Stimulated activated CD4-positive, alpha-beta T cell treated with anti-CD3 and anti-CD28 coated beads, Interleukin-12 subunit alpha, Interleukin-12 subunit beta, amount 100 ng/mL, for 4 hours (primary cell): ENCODE measurements at places on chromosomes 2 and 18.

DNA sequence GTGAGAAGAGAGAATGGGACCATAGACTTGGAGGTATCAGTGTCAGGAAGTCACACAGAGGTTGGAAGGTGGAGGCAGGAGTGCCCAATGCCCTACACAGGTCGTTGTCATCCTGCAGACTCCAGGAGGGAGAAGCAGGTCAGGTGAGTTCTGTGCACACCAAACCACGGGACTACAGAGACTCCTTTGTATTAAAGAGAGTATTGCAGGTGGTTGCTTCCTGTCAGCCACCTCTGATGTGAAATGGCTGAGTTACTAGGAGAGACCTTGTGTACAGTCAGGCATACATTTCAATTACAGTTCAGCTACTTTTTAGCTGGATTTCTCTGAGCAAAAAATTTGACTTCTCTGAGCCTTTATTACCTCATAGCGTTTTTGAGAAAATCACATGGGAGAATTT is 51.6 kb downstream of the SPP2 start:
- no peak for DNase-seq

DNA sequence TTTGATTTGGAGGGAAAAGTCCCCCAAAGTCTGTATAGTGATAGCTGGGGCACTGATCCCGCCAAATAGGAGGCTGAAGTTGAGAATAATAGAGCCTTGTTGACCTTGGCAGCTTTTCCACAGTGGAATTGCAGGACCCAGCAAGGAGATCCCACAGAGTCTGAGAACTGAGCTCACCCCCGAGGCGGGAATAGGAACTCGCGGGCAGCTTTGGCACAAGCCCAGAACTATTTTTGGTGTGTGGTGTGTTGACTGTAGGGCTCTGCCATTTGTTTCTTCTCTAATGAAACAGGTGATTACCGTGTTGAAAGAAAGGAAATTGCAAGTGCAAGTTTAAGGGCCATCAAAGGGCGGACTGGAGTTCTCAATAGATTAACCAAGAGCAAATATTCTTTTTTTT is 34.0 kb downstream of the SH3RF3 start:
- no peak for DNase-seq

- no peak for DNase-seq
Observed at GRCh38 chr2:45047301-45047700, 38.0 kb upstream of the SIX2 start.

GRCh38 chr2:177464549-177464948 is 72.0 kb downstream of the AGPS start:
- no peak for DNase-seq

- no peak for DNase-seq
Observed at GRCh38 chr2:206869824-206870495, 69.4 kb upstream of the CPO start.

- DNase-seq = no peak
Observed at GRCh38 chr2:26318950-26319349, 27.0 kb upstream of the SELENOI start.

DNA sequence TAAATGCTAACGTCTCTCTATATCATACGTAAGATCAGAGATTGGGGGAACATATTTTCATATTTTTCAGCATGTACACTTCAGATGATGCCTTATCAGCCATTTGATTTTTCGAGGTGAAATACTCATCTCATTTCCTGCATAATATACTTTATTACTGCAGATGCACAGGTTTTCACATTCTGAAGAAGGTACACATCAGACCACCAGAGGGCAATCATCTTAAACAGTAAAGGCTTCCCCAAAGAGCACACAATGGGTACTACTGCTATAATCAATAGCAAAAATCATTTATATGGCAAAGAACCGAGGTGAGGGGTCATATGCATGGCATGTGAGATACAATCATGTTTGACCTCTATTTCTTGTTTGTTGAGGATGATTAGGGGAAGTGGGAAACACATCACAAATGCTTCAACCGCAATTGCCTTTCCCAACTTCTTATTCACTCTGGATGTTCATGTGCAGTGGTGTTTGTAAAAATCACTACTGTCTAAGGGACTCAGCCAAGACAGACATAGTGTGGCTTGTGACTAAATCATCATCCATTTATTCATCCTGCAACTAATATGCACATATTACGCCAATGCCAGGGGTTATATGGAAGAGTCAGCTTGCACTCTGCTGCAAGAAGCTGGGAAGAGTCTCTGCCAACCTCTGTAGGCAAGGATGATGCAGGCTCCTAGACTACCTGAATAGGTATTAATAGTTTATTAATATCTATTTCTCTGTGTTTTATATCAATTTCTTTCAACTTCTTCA is 118.7 kb downstream of the EPB41L3 start:
- no peak for DNase-seq

DNA sequence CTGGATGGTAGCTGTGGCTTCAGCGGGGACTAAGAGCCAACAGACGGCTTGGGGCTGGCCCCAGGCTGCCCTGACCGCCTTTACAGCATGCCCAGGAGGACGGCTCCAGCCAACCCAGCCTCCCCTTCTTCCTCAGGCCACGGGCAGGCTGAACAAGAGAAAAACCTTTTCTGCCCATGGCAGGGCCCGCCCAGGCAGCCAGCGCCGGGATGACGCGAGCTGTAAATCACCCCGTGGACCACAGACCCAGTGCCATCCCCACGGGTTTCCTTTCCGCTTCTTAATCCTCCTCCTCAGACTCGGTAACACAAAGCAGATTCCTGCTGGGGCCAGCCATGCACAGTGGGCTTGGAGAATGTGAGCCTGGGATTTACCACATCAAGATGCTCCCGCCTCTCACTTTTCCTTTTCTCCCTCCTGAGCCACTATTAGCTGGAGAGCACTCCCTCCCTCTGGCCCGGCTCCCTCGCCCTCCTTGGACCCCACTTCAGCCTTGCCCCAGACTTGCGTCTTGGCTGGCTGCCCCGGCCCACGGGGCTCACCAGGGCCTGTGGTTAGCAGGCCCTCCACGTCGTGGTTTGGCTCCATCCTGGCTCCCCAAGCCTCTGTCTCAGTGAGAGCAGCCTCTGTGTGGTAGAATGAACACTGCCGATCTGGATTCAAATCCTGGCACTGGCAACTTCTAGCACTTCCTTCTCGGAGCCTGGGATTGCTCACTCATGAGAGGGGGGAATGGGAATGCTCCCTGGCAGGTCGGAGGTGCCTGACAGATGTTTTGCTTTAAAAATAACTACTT is 31.4 kb downstream of the ATOH8 start:
- no peak for DNase-seq

- DNase-seq = no peak
Observed at GRCh38 chr2:226151157-226151556, 648.5 kb downstream of the IRS1 start.

- no peak for DNase-seq
Observed at GRCh38 chr2:27925766-27926472, 35.4 kb downstream of the BABAM2 start.

GRCh38 chr2:236718207-236718992 is 148.8 kb downstream of the ACKR3 start:
- no peak for DNase-seq

DNA sequence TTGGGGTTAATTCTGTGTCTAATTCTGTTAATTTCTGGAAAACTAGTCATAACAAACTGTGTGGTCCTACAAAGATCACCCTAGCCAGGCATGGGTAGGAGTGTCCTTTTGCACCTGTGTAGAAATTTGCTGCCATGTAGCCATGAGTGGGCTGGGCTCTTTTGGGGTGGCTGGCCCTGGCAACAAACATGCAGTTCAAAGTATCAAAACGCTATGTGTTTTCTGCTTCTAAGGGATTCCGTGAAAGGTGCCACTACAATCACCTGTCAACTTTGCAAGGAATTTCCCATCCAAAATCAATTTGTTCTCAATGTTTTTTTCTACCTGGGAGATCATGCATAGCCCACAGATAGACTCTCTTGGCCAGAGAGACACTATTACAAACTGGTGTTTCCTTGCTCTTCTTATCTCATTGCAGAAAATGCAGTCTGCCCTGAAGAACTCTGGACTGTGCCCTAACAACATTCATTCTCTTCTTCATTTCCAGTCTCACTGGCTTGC is 537.7 kb upstream of the ID2 start:
- no peak for DNase-seq

DNA sequence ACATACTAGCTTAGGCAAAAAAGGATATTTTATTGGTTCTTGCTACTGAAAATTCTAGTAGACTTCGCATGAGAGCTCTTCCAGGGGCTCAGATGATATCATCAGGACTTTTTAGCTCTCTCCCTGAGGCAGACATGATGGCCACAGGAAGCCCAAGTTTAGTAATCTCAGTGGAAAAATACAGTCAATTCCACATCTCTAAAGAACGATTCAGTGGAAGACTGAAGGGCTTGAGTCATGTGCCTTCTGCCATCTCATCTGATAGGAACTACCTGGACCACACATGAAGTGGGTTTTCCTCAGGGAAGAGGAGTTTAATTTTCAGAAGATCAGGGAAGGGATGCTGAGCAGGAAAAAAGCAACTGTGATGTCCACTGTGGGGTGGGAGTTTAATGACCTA is 117.3 kb downstream of the TTC27 start:
- no peak for DNase-seq

GRCh38 chr2:166899676-166900075 is 11.4 kb downstream of the XIRP2 start:
- DNase-seq = no peak

DNA sequence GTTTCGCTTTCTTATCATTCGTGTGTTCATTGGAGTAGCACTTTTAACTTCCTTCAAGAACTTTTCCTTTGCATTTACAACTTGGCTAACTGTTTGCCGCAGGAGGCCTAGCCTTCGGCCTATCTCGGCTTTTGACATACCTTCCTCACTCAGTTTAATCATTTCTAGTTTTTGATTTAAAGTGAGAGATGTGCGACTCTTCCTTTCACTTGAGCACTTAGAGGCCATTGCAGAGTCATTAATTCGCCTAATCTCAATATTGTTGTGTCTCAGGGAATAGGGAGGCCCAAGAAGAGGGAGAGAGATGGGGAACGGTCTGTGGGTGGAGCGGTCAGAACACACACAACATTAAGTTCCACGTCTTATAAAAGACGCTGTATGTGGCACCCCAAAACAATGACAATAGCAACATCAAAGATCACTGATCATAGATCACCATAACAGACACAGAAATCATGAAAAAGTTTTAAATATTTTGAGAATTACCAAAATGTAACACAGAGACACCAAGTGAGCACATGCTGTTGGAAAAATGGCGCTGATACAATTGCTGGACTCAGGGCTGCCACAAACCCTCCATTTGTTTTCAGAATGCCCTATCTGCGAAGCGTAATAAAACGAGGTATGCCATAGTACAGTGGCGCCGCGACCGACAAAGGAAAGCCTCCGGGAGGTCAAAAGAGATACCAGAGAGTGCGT is 553 bp downstream of the TIGD1 start:
- DNase-seq = no peak

- no peak for DNase-seq
Observed at GRCh38 chr18:52748343-52748742, 408.3 kb downstream of the DCC start.

GRCh38 chr2:45929674-45930395 is 278.4 kb downstream of the PRKCE start:
- no peak for DNase-seq

DNA sequence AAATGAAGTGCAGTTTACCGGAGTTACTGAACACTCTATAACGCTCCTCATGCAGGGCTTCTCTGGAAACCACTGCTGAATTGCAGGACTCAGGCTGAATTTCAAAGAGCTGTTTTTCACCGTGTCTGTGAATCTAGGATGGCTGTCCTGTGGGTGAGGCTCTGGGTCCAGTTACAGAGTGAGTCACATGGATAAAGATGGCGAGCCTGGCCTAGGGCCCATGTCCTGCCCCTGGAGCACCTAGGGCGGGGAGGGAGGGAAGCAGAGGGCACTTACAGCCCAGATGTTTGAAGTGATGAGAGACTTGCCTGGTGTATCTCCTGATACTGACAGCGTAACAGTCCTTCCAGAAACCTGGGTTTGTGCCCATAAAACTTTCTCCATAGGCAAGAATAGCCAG is 583.0 kb downstream of the IRS1 start:
- DNase-seq = no peak

- DNase-seq = no peak
Observed at GRCh38 chr2:148770047-148770446, 105.0 kb upstream of the KIF5C start.

DNA sequence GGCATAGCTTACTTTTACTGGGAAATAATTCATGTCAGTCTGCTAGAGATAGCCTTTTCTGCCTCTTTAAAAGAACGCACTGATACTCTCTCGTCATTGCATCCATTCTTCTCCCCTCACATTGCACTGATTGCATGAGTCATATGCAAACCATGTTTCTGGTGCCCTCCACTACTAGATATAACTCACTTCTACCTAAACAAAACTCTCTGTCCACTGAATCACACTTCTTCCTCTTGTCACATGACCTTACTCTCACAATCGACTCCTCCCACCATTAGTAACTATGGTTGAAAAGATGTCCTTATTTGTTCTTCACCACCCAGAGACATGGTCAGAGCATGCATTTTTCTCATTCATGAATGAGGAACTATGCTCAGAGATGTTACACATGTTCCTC is 158.0 kb downstream of the CSRNP3 start:
- no peak for DNase-seq

DNA sequence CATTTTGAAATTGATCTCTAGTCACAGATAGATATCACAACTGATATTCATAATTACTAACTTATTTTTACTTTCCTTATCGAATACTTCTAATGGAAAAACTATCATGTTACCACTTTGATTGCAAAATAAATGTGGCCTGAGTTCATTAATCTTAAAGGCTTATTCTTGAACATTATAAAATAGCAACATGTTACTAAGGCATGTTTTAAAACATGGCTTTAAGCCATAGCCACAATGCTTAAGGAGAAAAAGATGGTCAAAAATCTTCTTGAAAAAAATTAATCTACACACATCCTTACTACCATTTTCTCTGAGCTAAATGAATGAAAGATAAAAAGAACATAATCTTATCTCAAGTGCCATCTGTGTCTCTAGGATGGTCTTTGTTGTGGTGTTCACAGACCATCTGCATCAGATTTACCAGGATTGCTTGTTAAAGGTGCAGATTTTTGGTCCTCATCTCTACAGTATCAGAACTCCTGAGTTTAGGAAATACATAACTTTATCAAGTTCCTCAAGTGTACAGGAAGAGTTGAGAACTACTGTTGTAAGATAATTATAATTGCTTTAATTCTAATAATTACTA is 15.3 kb downstream of the MTX2 start:
- DNase-seq = no peak

DNA sequence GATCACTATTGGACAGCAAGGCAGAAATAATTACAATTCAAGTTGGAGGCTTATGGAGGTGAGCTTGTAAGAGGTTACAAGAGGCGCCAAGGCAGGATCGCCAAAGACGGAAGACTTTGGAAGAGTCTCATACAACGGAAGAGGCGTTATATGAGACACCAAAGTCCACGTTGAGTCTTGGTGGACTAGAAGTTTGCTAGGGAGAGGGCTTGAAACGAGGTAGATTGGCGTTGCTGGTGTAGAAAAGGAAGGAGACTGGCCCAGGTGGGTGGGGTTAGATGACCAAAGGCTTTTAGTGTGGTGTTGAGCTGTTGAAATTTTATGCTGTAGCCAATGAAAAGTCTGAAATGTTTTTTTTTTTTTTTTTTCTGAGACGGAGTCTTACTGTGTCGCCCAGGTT is 1.4 kb downstream of the MSH2 start:
- no peak for DNase-seq

GRCh38 chr2:23664066-23664788 is 262.7 kb downstream of the ATAD2B start:
- no peak for DNase-seq

GRCh38 chr2:109486711-109487535 is 126.8 kb downstream of the SEPTIN10 start:
- DNase-seq = no peak

- DNase-seq = no peak
Observed at GRCh38 chr18:13491138-13491537, 235.2 kb downstream of the FAM210A start.
